ENCODE measurements at places on chromosomes 13 and 19.

GRCh38 chr13:113393563-113394338, 29.8 kb upstream of the GRTP1 start:
- peak; percentile 86 for DNase-seq

GRCh38 chr13:40026741-40027140, 371.3 kb downstream of the COG6 start:
- peak; percentile 53 for DNase-seq

DNA sequence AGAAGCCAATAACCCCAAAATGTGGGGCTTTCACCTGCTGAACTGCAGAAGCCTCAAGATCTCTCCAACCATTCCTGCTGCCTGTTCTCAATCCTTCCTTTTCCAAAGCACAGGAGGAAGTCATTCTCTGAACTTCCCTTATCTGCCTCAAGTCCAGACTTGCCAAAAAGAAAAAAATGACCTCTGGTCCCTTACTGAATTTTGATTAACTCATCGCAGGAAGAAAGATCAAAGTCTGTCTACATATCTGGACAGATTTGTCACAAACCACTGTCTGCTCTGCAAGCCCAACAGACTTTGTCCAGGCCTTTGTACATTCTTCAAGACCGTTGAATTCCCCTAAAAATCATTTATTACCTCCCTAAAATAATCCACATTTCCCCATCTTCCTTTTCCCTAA, 126.5 kb upstream of the NBEA start:
- DNase-seq, result no peak

DNA sequence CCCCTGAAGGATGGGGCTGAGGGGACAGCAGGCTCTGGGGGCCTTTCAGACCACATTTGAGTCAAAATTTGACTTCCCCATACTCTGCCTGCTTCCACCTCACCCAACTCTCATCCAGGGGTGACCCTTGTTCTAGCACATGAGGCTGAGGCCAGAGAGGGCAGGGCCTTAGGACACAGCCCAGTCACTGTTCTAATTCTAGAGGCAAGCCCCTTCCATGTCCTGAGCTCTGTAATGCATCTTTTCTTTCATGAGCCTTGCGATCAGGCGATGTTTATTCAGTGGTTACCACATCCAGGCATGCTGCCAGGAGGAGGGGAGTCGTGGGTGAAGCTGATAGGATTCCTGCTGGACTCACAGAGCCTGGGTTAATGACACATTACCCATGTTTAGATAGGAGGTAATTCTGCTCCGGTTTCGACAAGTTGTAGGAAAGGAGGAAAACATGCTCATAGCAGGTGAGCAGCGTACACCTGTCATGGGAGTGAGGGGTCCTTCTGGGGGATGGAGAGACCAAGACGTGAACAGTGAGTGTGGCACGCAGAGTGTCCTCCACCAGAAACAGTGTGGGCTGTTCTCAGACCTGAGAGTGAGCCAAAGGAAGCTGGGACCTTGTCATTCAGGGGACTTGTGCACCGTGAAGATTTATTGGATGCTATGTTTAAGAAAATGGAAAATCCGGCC, 9.3 kb downstream of the RPS9 start:
- peak; percentile 20 for DNase-seq

DNA sequence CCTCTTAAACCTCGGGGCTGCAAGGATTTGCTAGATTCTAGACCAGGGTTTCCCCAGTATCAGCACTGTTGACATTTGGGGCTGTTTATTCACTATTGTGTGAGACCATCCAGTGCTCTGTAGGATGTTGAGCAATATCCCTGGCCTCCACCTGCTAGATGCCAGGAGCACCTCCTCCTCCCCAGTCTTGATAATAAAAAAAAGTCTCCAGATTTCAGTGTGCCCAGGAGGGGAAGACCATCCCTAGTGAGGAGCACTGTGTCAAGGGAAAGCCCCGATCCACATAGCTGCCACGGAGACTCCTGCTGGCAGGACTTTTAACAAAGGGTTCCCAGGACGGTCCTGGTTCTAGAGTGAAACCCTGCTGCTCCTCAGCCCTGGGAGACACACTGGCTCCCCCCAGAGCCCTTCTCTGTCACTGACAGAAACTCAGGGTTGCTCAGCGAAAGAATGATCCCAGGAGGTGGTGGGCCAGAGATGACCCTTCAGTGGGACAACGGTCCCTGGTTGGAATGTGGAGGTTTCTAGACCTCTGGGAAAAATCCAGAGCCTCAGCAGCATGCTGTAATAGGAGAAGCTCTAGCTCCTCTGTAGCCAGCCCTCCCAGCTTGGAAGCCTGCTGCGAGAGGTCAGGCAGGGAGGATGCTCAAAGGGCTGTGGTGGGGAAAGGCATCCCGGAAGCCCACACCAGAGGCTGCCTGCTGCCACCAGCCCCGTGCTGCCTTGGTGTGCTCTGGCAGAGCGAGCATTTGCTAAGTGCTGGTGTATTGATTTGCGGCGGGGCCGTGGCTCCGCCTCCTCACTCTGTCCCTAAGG, 20.3 kb downstream of the LYL1 start:
- DNase-seq, result no peak

GRCh38 chr13:110363010-110363409, 55.9 kb downstream of the COL4A2 start:
- DNase-seq, result no peak

GRCh38 chr13:59677966-59678814, 485.5 kb downstream of the DIAPH3 start:
- DNase-seq, result no peak

DNA sequence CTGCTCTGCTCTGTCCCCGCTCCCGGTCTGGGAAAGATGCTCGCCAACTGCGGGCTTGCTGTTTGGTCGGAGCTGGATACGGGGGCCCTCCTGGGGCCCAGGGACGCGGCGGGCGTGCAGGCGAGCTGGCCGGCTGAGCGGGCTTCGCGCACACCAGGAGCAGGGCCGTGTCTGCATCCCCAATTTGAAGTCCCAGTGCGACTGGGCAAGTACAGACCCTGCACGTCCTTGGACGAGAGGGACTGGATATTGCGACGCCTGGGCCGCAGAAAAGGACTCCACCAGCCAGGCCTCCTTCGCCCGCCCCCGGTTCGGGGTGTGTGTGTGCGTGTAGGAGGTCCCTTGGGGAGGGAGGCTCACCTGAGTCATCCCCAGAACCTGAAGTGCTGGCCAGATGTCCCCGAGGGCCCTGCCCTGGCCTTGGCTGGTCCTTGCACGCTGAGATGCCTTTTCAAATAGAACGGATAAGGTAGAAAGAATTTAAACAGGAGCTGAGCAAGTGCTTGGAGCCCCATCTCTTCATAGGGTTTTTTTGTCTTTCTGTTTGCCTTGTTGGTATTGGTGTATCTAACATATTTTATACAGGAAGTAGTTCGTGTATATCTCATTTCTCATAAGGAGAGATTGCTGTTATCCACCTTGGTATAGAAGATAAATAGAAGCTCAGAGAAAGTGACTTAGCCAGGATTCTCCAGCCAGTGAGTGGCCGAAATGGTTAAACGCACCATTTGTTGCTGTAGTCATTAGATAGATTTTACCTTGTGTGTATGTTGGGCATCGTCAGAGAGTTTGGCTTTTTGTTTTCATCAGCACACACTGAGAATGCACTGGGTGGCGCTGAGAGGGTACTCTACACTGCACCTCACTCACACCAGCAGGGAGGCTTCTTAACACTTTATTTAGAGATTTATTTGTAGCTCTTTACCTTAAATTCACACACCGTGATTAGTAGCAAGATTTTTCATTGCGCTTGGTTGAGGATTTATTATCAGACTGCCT, 1.1 kb downstream of the NAXD start:
- DNase-seq, result peak; percentile 45

GRCh38 chr13:95362666-95363065, 61.4 kb upstream of the ABCC4 start:
- no peak for DNase-seq

DNA sequence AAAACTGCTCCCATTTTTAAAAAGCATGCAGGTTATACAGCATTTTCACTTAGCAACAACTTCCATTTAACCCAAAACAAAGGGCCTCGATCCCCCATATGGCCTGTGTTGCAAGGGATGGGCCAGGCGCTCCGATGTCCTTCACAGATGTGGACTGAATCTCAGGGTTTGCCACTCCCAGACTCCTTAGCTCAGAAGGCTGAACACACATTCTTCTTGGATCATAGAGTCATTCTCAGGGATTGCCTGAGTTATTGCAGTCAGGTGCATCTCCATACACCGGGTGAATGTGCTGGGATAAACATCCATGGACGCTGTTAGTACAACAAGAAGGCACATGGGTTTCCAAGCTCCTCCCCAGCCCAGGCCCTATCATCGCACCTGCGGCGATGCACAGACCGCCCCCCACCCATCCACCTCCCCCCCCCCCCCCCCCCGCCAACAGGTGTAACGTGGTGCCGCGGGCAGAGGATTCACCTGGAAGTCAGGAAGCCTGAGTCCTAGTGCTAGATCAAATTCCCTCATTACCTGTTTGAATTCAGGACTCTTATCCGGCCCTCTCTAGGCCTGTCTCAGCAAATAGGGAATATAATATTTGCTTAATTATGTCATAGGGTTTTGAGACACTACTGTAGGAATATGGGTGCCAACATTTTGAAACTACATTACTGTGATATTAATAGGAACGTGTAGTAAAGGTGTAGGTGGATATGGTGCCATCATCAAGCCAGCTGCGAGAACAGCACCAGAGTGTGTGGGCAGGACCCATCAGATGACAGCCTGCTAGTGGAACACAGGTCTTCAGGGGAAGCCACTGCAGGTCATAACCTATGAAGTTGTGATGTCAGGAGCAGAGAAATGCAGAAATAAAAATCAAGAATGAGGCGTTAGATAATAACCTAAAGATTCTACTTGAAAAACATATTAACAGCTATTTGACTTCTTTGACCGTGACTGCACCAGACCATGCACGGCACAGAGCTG, 110.9 kb downstream of the SACS start:
- no peak for DNase-seq

DNA sequence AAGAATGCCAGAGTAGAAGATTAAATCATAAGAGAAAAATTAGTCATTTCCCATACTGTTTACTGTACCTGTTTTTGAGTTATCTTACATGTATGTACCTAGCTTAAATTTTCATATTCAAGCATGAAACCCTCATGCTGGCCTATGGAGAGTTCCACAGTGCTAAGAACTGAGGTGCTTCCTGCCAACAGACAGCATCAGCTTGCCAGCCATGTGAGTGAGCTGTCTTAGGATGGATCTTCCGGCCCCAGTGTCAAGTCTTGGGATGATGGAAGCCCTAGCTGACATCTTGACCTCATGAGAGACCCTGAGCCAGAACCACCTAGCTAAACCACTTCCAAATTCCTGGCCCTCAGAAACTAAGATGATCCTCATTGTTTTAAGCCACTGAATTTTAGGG, 90.1 kb downstream of the SERP2 start:
- no peak for DNase-seq

DNA sequence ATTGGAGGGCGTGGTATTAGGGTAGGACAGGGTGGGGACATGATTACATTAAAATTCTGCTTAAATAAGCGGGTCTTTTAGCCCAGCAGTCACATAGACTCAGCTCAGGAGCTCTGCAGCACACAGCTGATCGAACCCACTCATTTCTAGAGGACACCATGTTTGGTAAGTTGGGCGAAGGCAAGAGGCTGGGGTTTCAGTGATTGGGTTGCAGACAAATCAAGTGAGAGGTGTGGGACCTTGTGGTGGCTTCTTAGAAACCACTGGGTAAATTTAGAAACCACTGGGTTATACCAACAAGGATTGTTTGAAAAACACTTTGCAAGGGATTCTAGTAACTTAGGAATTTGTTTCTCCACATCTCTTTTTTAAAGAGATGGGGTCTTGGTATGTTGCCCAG, at the start of gene LEUTX:
LEUTX (plus strand) TSS at position 92 of the 400 bp plus-strand sequence; CDS start at position 159, 67 bp downstream.
- DNase-seq, result no peak

GRCh38 chr13:37381502-37381901, 217.1 kb downstream of the POSTN start:
- no peak for DNase-seq

DNA sequence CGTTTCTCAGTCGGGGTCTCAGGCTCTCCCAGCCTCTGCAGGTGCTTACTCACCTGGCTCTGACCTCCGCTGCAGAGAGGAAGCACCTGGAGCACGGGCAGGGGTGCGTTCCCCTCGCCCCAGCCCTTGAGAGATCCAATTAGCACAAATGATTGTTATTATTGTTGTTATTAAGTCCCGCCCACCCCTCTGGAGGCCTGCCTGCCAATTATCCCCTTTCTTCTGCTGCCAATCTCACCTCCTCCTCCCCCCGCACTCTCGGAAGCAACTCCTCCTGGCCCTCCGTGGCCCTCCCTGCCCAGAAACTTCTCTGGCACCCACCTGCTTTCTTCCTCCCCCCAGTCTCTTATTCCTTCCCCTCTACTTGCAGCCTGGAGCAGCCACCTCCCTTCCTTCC, 8.8 kb downstream of the ZNF787 start:
- no peak for DNase-seq

DNA sequence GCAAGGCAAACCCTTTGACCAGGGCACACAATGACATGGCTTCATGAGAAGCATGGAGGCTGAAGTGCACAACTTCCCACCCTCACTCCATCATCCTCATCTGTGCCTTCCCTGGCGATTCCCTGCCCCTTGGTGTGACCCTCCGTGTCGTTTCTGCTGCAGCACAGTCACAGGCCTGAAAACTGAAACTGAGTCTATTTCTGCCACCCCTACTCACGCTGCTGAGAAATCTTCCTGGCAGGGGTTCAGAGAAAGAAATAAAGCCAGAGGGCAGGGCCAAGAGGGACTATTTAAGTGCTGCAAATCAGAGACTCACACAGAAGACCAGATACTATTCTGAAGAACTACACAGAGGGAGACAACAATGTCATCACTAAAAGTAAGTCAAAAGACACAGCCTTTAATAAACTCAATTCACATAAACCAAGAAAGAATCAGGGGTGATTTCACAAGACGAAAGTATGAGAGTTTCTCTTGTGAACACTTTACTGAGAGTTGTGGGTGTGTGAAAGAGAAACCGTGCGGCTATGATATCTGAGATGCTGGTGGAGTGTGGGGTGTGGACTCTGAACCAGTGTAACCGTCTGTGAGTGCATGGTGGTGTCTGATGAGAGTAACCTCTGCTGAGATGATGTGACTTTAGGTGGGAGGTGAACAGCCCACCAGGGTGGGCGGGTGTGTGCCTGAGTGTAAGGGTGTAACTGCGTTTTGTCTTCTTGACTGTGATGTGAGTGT, 23.5 kb downstream of the LGALS16 start:
- DNase-seq, result peak; percentile 71
